ENCODE measurements at places on chromosomes 13 and 19.

DNA sequence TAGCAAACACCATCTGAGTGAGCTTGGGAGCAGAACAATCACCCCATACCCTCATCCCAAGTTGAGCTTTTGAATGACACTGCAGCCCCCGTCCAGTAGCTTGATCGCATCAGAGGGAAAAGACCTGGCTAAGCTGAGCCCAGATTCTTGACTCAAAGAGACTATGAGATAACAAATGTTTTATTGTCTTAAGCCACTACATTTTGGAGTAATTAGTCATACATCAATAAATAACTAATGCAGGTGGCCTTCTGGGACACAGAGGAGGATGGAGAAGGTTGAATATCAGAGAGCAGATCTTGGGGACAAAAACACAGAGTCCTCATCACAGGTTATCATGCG lies 24.6 kb upstream of the IGSF23 start:
- no peak overlapping the region for H3K4me3 ChIP-seq
- no peak for DNase-seq
- H3K27ac ChIP-seq, result no peak overlapping the region

DNA sequence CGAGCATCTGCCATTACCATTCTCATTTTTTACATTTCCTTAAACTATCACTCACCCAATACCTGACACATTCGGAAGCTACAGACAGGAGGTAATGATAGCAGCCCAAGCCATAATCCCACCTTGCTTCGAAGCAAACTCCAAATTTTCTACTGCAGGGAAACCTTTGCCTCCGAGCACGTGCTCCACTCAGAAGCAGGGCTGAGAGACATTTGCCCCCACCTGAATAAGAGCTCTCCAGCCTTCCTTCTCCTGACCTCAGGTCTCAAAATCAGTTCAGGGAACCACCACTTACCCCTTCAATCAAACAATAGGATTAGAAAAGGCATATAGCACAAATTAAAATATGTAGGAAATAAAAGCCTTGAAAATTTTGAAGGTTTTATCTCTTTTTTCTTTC lies 2.3 kb upstream of the DACH1 start:
- no peak overlapping the region for H3K4me3 ChIP-seq
- no peak overlapping the region for H3K27ac ChIP-seq
- no peak for DNase-seq
- no peaks in the 10 kb centered on the region for H3K36me3 ChIP-seq
- peaks cover 14% of the 10 kb centered on the region for H3K27me3 ChIP-seq

DNA sequence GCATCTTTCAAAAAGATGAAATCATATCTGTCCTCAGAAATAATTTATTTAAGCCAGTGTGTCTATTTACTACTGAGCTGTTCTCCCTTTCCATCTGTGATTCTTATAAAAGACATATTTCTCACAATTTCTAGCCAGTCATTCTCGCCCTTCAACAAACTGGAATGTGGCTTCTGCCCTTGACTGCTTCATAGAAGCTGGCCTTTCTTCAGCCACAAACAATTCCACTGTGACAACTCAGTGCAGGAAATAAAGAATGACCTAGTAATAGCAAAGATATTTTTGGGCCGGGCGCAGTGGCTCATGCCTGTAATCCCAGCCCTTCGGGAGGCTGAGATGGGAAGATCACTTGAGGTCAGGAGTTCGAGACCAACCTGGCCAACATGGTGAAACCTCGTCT lies 655.5 kb downstream of the PCDH9 start:
- no peak overlapping the region for H3K4me3 ChIP-seq
- no peaks in the 10 kb centered on the region for H3K4me1 ChIP-seq
- no peaks in the 10 kb centered on the region for H3K36me3 ChIP-seq
- no peaks in the 10 kb centered on the region for H3K27me3 ChIP-seq

GRCh38 chr19:46269101-46269500 lies 27.7 kb upstream of the HIF3A start:
- H3K4me1 ChIP-seq, result no peaks in the 10 kb centered on the region
- H3K4me3 ChIP-seq, result no peak overlapping the region
- H3K27ac ChIP-seq, result no peak overlapping the region
- H3K27me3 ChIP-seq, result peaks cover 19% of the 10 kb centered on the region
- no peak for DNase-seq

All from lower lobe of right lung (tissue), 2 donors.